ENCODE measurements at places on chromosomes 7 and 10.

- DNase-seq = no peak
These were observed 108.1 kb downstream of the EBF3 start for GRCh38 chr10:129855836-129856563.

DNA sequence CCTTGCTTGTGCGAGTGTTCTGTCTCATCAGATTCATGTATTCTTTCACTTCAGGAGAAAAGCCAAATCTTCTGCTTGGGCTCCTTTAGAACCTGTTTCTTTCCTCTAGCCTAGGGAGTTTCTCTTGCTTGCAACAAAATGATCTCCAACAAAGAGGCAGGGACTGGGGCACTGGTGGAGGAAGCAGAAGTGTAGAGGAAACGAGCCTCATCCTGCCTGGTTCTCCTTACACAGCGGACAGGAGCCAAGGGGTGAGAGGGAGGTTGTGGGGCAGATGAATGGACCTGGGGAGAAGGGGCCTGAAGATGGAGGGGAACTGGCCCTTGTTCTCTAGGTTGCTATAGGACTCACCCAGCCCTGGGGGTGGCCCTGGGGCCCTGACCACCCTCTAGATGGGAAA is 141.1 kb downstream of the PKD1L1 start:
- no peak for DNase-seq

- no peak for DNase-seq
These were observed 20.6 kb downstream of the DNAJB6 start for GRCh38 chr7:157357129-157358040.

GRCh38 chr7:24419511-24419910 is 135.5 kb downstream of the NPY start:
- DNase-seq = no peak

GRCh38 chr10:26960308-26960707 is 99.5 kb upstream of the ABI1 start:
- no peak for DNase-seq

- no peak for DNase-seq
These were observed 147.1 kb downstream of the WDR11 start for GRCh38 chr10:120998251-120998650.

DNA sequence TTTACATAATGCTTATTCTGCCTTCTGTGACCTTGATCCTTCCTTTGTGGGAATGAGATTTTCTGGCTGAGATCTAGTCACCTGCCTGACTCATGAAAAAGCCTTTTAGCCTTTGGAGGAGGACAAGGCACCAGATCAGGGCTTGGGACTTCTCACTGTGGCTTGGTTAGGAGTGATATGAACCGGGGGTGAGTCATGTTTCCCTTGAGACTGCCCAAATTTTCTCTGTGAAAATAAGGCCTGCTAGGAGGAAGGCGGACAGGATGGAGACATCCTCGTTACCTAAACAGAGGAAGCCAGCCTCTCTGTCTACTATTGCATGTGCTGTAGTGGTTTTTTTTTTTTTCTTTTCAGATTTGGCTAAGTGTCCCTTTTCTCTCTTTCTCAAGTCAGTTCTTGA is 57.8 kb downstream of the EVX1 start:
- DNase-seq = no peak

DNA sequence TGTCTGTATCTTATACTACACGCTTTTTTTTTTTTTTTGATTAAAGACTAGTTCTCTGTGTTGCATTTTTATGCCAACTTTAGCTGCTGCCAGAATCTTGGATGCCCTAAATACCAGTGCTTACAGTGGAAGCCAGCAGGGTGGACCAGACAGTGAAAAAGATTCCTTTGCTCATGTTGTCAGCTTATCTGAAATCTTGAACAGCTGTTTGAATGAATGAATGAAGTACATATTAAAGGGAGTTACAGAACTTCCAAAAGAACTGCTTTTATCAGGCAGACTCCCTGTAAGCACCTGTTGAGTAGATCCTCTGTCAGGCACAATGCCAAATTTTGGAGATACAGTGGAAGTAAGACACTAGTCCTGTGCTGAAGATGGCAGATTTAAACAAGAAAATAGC is 184.9 kb downstream of the PPP1R9A start:
- no peak for DNase-seq

GRCh38 chr10:20029523-20029922 is 213.3 kb downstream of the PLXDC2 start:
- no peak for DNase-seq
